CD4-positive, alpha-beta T cell treated with Interleukin-15 for 4 hours (primary cell): ENCODE measurements at places on chromosomes 16 and 17.

DNA sequence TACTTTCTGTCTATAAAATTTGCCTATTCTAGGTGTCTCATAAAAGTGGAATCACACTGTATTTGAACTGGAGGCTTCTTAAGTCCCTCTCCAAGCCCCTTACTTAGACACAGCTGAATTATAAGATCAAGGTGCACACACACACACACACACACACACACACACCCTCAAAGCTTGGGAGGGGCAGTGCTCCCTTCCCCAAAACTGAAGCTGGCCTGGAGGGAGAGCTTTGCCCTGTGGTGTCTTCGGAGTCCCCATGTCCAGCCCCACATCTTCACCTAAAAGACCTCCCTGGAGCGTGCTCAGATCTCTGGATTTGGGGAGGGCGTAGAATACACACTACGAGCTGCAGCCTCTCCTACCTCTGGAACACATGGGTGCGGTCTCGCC is 828 bp downstream of the EMP2 start:
- DNase-seq: no peak

DNA sequence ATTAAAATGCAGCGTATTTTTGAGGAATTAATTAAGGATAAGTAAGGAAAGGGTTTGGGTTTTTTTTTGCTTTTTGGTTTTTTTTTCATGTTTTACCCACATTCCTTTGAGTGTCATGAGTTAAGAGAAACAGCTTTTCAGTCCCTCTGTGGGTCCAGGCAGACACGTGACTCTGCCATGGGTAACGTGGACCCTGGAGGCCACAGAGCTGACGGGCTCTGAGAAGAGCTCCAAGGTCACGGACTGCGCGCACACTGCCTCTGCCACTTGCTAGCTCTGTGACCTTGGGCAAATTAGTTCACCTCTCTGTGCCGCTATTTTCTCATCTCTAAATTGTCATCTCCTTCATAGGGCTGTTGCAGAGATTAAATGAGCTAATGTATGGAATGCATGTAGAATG is 588.2 kb upstream of the CDH11 start:
- no peak for DNase-seq

GRCh38 chr17:65634533-65634932 is 73.1 kb upstream of the AXIN2 start:
- DNase-seq: no peak

GRCh38 chr16:9599415-9600120 is 508.1 kb downstream of the HAPSTR1 start:
- DNase-seq: no peak

DNA sequence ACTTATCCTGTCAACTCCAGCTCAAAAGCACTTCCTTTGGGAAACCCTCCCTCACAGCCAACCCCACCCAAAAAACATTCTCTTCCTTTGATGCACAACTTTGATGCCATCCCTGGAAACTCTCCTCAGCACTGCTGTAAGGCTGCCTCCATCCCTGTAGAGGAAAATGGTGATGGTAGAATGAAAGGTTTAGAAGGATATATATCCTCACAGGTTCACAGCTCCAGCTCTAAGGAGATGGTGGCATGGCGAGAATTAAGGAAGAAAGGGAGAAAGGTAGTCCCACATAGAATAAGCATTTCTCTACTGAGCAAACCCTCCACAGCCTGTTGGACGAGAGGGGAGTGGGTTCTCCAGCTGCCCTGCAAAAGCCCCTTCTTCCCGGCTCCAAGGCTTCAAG is 2.2 kb upstream of the DLX4 start:
- DNase-seq: no peak

GRCh38 chr16:17759451-17760390 is 289.0 kb upstream of the XYLT1 start:
- no peak for DNase-seq

DNA sequence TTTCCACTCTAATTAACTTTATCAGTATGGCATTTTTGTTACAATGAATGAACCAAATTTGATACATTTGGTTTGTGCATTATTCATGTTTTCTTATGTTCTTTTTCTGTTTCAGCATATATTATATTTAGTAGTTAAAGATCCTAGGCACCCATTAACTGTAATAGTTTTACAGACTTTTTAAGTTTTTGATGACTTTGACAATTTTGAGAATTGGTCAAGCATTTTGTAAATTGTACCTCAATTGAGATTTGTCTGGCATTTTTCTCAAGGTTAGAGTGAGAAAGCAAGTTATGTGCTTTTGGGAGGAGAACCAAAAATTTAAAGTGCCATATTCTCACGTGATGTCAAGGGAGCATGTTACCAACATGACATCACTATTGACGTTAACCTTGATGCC is 1019.2 kb downstream of the CDH11 start:
- DNase-seq: no peak

DNA sequence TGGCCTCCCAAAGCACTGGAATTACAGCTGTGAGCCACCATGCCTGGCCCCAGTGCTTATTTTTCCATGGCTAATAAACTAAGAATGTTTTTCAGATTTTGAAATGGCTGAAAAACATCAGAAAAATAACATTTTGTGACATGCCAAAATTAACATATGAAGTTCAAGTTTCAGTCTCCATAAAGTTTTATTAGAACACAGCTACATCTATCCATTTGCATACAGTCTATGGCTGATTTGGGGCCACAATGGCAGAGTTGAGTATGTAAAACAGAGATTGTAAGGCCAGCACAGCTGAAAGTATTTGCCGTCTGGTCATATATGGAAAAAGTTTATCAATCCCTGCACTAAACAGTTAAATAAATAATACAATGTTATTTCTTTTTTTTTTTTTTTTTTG is 13.8 kb upstream of the NDUFAB1 start:
- DNase-seq: no peak

GRCh38 chr16:79532785-79533184 is 67.8 kb downstream of the MAF start:
- no peak for DNase-seq

- no peak for DNase-seq
Observed at GRCh38 chr16:77974883-77975282, 47.5 kb upstream of the CLEC3A start.

DNA sequence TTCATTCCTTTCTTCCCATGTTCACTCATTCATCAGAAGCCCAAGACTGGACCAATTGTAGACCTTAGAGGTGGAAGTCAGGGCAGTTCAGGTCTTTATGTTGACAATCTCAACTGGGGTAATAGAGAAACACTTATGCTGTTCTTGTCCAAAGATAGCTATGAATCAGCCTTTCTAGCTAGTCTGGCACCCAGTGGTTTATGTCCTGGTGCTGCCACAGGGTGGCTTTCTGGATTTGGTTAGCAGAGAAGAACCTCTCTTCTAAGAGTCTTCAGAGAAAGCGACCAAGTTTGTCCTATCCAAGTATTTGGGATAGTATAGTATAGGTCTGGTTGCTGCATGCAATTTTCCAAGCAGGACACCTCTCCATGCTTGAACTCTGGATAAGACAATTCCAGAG is 83.3 kb downstream of the NOG start:
- no peak for DNase-seq

DNA sequence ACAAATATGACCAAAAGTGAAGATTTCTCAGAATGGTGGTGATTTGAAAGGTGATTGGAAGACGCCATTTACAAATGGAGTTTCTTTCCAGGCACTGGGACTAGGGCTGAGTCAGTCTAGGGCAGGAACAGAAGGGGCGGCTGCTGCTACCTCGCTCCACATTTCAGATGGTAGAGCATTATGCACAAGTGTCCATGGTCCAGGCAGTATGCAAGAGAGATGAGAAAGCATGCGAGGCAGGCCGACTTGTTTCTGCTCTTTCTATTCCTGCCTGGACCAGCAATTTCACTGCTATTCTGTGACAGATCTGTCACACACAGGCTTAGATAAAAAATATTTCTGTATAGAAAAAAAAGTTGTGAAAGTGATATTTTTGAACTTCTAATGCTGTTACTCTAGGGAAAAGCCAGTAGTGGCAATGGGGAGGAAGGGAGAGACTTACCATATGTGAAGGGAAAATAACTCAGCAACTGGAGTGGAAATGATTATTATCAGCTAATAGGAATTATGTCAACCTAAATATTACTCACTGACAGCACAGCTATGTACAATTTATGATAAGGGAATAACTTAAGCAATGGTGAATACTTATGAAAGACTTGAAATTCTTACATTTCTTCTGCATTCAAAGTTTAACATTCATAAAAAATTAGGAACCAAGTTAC is 134.7 kb upstream of the NETO2 start:
- DNase-seq: no peak

- no peak for DNase-seq
Observed at GRCh38 chr17:48549914-48550501, 5.1 kb upstream of the HOXB2 start.

DNA sequence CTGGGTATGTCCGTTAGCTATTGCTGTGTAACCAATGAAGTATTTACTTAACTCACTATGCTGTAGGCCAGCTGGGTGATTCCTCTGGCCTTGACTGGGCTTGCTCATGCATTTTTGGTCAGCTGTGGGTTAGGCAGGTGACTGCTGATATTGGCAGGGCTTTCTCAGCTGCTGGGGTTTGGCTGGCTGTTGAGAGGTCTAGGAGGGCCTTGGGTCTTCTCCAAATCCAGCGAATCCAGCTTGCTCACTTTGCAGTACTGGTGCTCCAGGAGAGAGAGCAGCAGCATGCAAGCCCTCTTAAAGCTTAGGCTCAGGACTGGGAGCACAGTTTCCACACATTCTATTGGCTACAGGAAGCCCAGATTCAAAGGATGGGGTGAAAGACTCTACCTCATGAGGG is 270.1 kb downstream of the PHKB start:
- DNase-seq: no peak

- no peak for DNase-seq
Observed at GRCh38 chr16:78455861-78456260, 356.4 kb downstream of the WWOX start.

DNA sequence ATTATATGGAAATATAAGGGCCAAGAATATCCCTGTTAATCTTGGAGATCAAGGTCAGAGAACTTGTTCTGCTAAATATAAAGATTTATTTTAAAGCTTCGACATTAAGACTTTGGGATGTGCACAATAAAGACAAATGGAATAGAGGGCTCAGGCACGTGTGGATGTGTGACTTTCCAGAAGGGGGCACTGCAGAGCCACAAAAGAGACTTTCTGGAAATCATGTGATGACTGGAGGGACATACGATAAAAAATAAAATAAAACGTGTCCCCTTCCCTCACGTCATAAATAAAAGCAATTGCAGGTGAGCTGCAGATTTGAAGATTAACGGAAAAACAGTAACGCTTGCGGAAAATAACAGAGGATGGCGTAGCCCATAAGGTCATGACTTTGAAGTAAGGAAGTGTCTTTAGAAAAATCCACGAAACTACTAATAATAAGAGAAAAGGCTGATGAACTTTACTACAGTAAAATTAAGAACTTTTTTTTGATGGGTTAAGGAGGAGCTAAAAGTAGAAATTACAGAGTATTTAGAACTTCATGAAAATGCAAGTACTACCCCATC is 9.4 kb upstream of the ENGASE start:
- peak; percentile 63 for DNase-seq

- no peak for DNase-seq
Observed at GRCh38 chr16:35733971-35734702, 2274.7 kb downstream of the TP53TG3F start.

DNA sequence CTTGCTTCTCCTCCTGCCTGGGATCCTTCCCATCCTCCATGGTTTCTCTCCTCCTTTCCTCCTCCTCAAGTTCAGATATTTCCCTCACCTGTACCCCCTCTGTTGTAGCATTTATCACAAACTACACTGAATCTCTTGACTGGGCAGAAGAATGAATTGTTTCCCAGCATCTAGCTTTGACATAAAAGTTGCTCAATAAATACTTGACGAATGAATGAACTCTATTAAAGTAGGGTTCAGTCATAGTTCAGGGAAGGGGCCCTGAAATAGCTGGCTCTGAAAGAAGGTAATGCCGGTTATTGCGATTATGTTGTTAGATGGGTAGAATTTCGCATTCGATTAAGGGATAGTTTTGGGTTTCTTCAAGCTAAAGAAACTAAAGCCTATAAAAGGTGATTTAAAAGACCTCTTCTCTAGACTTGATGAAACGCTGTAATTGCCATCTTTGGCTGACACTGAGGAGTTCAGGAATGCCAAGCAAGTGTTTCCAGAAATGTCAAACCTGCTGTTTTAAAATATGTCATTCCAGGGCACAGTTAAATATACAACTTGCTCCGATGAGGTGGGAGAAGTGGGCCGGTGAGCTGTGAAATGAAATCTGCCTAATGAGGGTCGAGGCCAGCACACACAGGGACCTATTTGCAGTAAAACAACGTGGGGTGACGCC is 1.0 kb upstream of the CPD start:
- DNase-seq: no peak

DNA sequence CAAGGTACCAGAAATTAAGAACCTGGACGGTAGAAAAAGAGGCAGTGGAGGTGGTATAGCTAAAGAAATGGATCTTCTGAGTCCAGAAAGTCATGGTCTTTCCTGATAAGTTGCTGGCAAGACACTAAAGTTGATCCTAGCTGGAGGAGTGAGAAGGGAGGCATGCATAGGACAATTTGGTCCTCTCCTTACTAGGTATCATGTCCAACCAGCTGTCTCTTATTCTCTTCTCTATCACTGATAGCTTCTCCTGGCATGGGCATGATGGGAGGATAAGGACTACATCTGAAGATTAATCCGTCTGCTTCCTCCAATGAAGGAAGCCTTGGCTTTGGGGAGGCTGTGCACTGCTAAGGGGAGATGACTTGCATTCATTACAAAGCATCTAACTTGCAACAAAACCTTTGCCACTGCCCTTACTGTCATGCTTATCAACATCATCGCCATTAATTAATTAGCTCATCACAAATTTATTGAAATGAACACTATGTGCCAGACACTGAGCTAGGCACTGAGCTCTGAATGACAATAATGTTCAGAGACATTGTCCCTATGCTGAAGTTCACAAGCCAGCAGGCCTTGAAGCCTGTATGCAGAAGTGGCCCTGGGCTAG is 3.1 kb upstream of the FAM117A start:
- DNase-seq: no peak

DNA sequence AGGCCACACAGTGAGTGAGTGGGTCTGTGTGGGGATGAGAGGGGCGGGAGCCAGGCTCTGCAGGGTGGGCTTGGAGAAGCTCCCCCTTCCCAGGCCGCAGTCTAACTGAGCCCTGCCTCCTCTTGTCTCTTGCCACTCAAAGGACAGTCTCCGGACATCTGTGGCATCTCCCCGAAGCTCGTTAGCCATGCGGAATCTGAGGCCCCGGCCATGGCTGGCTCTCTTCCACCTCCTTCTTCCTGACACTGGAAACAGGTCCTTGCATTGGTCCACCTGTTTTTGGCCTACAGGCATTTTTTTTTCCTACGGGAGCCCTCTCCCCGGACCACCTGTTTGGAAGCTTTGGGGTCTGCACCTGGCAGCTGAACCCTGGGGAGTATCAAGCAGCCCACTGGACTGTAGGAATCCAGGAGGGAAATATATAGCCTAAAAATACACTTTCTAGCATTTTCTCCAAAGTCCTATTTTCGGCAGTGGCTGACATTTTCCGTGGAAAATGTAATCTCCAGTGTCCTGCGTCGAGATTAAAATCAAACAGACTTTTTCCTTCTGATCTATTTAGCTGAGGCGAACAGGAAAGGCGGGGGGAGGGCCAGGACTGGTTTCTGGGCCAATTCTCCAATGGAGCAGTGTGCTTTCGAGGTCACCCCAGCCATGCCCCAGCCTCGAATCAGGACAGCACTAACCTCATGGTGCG is 9.1 kb downstream of the ATP2A3 start:
- DNase-seq: no peak
